Jurkat, Clone E6-1 (cell line): ENCODE measurements at places on chromosomes 2 and 18.

- no peak for DNase-seq
These were observed 12.7 kb downstream of the ANKRD44 start for GRCh38 chr2:197297772-197298318.

GRCh38 chr2:181203916-181204315 is 223.5 kb downstream of the UBE2E3 start:
- no peak for DNase-seq

GRCh38 chr2:4221434-4221833 is 518.1 kb downstream of the DCDC2C start:
- DNase-seq, result no peak

GRCh38 chr2:128716299-128716721 is 397.6 kb upstream of the HS6ST1 start:
- peak; percentile 99 for DNase-seq

DNA sequence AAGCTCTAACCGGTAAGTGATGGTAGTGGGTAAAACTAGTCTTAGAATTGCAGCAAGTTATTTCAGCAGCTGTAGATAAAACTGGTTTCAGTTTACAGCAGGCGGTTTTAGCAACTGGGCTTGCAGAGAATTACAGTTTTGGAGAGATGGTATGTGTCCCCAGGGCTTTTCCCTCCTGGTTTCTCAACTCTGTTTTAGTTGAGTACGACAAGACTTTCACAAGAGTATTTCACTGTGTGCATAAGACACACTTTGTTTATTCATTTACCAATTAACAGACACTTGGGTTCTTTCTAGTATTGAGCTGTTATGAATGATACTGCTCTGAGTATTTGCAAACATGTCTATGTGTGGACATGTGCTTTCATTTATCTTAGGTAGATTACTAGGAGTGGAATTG is 65.6 kb upstream of the RFX8 start:
- DNase-seq, result no peak

DNA sequence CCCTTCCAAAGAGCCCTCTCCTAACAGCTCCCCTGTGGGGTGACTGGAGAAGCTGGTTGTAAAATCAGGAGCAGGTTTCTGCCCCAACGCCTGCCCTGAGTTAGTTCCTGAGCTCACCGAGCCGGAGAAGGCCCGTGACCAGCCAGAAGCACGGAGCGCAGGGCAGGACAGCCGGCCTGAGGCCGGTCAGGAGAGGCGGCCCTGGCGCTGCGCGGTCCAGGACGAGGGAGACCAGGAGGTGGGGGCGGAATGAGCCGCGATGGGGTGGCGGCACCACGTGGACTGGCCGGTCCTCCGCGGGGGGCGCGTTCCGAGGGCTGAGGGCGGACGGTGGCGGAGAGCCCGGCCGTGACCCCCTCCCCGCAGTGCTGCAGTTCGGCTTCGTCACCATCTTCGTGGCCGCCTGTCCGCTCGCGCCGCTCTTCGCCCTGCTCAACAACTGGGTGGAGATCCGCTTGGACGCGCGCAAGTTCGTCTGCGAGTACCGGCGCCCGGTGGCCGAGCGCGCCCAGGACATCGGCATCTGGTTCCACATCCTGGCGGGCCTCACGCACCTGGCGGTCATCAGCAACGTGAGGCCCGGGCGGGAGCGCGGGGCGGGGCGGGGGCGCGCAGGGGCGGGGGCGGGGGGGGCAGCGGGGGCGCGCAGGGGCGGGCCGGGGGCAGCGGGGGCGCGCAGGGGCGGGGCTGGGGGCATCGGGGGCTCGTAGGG is 29.0 kb downstream of the ANO7 start:
- DNase-seq, result no peak

- no peak for DNase-seq
These were observed 1432.6 kb upstream of the TMEFF2 start for GRCh38 chr2:193627187-193627926.

DNA sequence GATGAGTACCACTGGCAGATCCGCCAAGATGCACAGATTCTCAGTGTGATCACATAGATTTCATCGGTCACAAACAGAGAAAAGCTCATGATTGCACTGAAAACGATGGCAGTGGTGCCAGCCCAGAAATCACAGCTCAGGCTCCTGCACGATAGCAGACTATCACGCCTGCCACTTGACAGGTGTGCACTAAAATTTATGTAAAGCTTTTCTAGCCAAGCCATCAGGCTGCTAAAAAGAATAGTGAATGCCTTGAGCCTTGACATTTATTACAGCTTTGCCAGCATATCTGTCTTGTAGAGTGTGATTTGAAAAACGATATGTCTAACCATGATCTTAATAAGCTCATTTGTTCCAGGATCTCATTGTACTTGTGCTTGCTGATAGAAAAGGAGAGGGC is 409.5 kb upstream of the CWC22 start:
- no peak for DNase-seq

- DNase-seq, result no peak
These were observed 132.1 kb upstream of the HAAO start for GRCh38 chr2:42924418-42924886.

DNA sequence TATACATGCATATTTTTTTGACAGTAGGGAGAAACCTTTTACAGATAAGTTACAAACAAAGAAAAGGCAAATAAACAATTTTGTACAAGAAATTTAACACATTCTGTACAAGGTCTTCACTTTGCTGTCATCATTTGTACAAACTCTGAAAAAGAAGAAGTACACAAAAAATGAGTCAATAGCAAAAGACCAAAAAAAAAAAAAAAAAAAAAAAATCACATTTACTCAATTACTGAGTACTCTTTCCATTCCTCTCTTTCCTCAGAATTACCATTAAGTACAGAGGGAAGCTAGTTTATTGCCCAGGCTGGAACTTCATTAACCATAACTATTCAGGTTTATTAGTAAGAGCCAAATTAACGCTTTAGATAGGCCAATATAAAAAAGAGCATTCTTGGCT is 5.6 kb upstream of the STPG4 start:
- DNase-seq, result no peak

DNA sequence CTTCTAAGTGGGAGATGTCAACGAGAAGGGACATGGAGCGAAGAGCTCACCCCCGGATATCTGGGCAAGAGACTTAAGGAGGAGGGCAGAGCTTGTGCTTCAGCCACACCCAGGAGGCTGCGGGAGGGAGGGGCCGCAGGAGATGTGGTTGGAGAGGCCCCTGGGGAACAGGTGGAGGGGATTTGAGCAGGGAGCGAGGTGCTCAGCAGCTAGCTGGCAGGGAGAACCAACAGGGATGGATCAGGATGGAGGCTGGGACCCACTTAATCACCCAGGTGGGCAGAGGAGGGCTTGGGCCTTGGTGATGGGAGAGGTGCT is 78.3 kb downstream of the MBP start:
- peak; percentile 75 for DNase-seq

DNA sequence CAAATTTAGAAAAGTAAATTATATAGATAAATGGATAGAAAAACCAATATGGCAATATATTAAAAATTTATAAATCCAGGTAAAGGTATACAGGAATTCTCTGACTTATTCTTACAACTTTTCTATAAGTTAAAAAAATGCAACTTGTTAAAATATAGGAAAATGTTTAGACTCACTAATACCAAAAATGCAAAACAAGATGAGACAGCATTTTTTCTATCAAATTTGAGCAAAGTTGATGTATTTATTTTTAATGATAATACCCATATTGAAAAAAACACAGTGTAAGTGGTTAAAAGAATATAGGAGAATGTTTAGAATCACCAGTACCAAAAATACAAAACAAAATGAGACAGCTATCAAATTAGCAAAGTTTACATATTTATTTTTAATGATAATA is 35.7 kb downstream of the OSGEPL1 start:
- no peak for DNase-seq

DNA sequence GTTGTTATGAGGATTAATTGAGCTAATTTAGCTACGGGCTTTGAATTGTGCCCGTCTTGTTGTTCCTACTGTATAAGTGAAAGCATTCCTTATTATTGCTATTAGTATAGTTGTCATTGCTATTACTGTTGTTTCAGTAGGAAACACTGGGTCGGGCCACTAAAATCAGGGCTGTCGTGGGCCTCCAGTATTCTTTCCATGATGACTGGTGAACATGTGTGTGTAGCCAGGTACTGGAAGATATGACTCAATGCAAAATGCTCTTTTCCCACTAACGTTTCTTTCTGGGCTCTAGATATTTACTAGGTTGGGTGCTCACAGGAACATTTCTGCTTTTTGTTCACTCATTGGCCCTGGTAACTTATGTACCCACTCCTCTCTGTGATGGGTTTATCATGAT is 4.9 kb downstream of the TTL start:
- DNase-seq, result no peak

DNA sequence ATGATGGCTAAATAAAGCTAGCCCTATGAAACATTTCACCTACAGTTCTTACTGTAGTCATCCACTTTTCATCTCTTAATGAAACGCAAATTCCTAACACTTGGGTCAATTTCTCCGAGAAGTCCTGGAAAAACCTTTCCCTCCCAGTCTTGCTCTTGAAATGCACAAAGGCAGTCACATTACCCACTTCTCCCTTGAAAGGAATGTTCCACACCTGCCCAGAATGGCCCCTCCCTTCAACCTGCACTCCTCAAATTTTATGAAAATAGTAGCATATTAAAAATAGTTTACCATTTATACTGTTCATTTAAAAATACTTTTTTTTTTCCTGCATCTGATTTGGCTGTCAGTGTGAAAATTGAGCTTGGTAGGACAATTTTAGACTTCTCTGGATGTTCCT is 64.7 kb upstream of the ACAA2 start:
- no peak for DNase-seq

DNA sequence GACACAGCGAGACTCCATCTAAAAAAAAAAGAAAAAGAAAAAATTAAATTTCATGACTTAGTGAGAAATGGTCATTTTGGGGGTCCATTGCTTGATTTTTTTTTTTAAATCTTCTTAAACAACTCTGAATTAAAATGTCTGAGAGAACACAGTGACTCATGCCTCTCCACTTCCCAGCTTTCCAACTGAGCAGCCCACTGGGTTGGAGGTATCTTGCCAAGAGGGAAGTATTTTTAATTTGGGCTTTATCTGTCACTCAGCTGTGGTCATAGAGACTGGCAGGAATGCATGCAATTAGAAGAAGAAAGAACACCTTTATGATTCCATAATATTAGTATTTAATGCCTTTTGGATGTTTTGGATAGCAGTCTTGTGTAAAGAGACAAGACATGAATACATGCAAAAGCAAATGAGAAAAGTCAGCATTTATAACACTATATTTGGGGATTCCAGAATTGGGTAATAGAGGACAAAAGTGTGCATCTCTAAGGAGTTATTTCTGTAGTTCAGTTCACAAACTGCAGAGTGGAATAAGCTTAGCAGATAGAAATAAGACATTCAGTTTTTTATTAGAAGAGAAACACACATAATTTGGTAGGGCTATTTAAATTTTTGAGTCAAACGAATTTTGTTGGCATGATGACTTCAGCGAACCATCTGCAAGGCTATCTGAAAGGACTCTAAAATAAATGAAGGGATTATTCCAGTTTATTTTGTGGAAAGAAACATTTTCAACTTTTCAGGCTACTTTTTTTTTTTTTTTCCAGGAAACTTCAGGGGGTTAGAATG is 254.8 kb downstream of the TGIF1 start:
- DNase-seq, result no peak

- no peak for DNase-seq
These were observed 27.5 kb downstream of the LPIN1 start for GRCh38 chr2:11773747-11774525.

- no peak for DNase-seq
These were observed 249.5 kb upstream of the FN1 start for GRCh38 chr2:215685238-215685990.

GRCh38 chr2:55838653-55839052 is 84.9 kb downstream of the EFEMP1 start:
- no peak for DNase-seq

DNA sequence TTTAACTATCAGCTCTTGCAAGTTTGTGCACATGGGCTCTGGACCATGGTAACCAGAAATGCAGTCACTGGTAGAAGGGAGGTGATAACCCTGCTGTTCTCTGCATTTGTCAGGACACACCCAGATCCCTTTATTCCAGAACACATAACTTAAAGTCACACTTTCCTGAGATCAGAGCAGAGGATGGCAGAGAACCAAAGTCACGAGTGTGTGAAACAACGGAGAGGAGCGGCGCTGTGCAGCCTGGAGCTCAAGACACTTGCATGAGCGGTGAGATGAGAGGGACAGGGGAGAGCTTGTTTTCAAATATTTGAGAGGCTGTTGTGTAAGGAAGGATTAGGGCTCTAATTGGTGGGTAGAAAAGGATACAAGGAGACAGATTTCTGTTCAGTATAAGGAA is 43.3 kb upstream of the AAK1 start:
- no peak for DNase-seq

DNA sequence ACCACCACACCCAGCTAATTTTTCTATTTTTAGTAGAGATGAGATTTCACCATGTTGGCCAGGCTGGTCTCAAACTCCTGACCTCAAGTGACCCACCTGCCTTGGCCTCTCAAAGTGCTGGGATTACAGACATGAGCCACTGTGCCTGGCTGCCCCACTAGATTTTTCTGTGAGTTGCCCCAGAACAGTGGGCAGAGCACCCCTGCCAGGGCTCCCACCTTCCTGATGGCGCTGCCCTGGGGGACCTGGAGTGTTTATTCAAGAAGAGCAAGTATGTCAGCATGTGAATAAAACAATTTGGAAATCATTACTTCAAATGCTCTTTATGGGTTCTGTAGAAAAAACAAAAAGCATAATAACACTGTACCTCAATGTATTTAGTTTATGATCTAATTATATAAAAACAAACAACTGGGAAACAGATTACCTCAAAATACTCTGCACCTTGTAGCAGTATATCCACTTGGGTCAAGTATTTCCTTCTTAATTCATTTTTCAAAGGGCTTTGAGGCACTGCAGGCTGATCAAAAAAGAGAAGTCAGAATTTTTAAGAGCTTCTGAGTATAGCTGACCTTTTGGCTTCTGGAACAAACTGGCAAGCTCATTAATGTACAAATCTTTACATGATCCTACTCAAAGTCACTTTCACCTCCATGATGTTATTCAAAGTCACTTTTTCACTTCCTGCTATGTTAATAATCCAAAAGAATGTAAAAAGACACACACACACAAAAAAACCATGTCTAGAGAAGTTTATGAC is 8.9 kb downstream of the HJURP start:
- no peak for DNase-seq

GRCh38 chr18:57814555-57814954 is 11.4 kb upstream of the ATP8B1 start:
- DNase-seq, result no peak

DNA sequence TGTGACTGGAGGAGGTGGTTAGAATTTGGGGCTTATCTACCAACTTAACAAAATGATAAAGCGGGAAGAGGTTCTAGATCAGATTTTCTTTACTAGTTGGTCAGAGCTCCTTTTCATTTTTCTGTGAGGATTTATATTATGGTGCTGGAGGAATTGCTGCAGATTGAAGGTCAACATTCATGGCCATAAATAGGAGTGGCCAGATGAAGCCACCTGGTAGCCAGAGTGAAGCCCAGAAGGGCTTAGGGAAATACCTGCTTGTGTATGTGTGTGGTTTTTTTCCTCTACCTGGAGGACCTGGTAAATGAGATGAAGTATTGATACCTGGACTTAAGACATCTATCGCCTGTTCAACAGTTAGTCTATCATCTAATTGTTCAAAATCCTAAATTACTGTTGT is 122.9 kb upstream of the MSTN start:
- no peak for DNase-seq

GRCh38 chr2:195863564-195863963 is 205.1 kb downstream of the DNAH7 start:
- DNase-seq, result peak; percentile 5

- no peak for DNase-seq
These were observed 5.4 kb upstream of the POLI start for GRCh38 chr18:54263904-54264336.

- no peak for DNase-seq
These were observed 143.3 kb downstream of the ESCO1 start for GRCh38 chr18:21457179-21457535.
